ENCODE measurements at places on chromosomes 7 and 10.

- peak; percentile 89 for DNase-seq
These were observed 22.1 kb downstream of the HKDC1 start for GRCh38 chr10:69242040-69242851.

- DNase-seq, result peak; percentile 34
These were observed 520 bp downstream of the ELAPOR2 start for GRCh38 chr7:87058744-87059524.

DNA sequence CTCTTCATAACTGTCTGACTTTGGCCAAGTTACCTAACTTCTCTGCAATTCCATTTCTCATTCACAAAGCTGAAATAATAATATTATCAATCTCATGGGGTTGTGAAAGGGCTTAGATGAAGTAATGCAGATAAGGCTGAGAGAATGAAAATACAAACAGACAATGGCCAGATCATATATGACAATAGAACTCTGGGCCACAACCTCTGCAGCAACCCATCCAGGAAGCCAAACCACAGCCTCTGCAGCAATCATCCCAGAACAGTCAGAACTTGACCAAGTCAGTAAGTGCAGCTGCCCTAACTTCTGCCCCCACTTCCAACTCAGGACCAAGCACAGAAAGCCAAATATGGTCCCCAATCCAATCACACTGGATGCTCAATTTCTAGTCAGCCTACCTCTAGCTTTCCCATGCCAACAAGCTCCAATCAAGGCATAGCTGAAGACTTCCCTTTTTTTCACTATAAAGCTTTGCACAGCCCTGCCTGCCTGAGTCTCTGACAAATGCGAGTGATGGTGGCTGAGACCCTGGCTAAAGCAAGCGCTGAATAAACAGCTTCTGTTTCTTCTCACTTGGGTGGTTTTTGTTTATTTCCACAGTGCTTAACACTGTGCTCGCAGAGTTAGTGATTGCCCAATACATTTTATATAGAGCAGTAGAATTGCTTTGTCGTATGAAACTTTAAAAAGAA is 34.8 kb upstream of the TNPO3 start:
- peak; percentile 75 for DNase-seq

DNA sequence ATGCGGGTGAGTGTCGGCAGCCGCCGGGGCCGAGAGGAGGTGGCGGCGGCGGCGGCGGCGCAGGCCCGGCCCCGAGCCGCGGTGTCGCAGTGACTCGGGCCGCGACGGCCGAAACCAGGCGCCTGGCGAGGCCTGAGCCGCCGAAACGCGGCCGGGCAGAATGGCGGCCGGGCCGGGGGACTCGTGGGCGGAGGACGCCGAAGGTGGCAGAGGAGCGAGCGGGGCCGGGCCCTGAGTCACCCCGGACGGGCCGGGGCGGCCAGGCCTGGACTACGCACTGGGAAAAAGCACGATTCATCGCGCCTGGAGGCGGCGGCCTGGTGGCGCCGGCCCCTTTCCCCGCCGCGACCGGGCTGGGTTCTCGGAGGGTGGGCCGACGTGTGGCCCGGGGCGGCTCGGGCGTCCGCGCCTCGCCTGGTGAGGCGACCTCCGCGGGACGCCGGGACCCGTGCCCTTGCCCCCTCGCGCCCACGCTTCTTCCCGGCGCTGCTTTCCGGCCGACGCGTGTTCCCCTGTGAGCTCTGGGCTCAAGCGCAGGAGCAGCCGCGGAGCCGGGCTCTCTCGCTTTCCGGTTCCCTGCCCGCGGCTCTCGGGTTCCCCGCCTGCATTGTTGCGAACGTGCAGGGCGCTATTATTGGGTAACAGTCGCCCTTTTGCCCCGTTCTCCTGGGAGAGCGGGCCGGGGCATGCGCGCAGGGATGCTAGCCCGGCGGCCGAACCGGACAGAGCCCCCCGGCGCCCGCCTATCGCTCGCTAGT is 500 bp downstream of the CUL1 start:
- DNase-seq, result peak; percentile 76

GRCh38 chr7:152969335-152969734 is 209.8 kb downstream of the ACTR3B start:
- no peak for DNase-seq

GRCh38 chr7:2101630-2102374 is 130.9 kb downstream of the MAD1L1 start:
- no peak for DNase-seq

DNA sequence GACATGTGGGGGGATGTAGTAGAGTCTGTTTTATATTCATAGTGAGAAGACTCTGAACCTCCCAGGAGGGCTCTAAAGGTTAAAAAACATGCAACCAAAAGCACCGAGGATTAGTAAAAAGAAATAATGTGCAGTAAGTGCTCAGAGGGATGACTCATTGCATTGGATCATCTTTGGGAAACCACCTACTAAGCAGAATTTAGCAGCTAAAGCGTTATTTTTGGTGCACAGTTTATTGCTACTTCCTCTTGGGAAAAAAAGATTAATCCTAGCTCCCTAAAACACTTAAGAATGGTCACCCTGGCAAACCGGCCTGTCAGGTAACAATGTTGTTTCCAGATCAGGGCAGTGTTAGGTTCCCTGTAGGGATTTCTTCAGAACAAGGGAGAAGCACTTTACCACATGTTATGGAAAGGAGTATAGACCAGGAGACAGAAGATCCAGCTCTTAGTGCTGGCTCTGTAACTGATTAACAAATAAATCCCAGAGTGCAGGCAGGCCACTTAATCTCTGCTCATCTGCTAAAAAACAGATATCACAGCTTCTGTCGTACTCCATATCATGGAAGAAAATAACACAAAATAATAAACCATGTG is 44.8 kb upstream of the FAM133B start:
- DNase-seq, result peak; percentile 39

- peak; percentile 41 for DNase-seq
These were observed 490 bp downstream of the TNS3 start for GRCh38 chr7:47581438-47581803.

DNA sequence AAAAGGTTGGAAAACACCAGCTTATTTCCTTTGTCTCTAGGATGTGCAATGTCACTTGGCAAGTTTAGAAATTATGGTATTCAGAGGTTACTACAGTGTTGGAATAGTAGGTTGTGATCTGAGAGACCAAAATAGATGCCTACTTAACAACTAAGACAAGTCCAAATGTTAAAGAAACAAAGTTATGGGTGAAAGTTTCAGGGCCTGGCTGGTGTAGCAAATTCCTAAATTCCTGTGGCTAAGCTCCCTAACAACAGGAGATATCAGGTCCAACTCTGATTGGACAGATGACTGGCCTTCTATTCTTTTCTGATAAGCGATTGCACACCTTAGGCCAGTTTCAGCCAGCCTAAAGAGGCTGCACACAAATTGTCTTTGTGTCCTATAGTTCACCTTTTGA is 873.5 kb downstream of the REEP3 start:
- DNase-seq, result no peak

GRCh38 chr10:112959207-112959838 is 9.3 kb downstream of the TCF7L2 start:
- DNase-seq, result no peak

DNA sequence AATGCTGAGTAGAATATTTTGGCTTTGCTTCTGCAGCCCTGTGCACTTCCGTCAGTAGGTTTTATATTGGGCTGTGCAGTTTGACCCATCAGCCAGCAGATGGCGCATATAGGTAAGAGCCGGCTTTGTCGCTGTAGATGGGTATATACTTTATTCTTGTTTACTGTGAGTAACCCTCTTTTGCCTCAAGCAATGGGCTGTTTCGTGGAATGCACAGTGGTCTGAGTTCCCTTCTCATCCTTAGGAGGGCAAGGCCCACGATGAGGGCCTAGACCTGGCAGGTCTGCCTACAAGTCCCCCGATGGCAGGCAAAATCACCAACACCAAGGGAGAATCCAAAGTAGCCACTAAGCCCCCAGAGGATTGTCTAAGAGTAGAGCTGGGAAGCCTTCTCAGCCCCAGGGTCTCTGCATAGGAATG is 1002.9 kb upstream of the KCND2 start:
- DNase-seq, result peak; percentile 86
